ENCODE measurements at places on chromosomes 13 and 19. TPM values are rescaled to one million over a fixed set of nuclear protein-coding genes. Genes with fewer than 3 reads are reported as not detected.

Gene ZNF554
- total RNA-seq, result 5.1 TPM

Gene B3GNT3
- not detected for total RNA-seq

Gene SIGLECL1
- not detected for total RNA-seq

Gene NUFIP1
- 5.7 TPM for total RNA-seq

Gene NOVA2
- total RNA-seq, result not detected

Gene RAVER1
- 43.2 TPM for total RNA-seq

Gene NLRP5
- not detected for total RNA-seq

Gene DNMT1
- total RNA-seq, result 334 TPM

Gene PCP2
- total RNA-seq, result 5.4 TPM

Gene RFPL4A
- total RNA-seq, result not detected

Gene RNF225
- total RNA-seq, result 0.51 TPM

Gene NUMBL
- 21.7 TPM for total RNA-seq

Gene GFY
- total RNA-seq, result not detected

Gene FOXA3
- total RNA-seq, result not detected

Gene CPB2
- total RNA-seq, result not detected

Gene SOX1
- total RNA-seq, result not detected

Gene PSG1
- total RNA-seq, result 0.37 TPM

Gene PRRG2
- total RNA-seq, result 0.44 TPM

Gene ZNF441
- total RNA-seq, result 3.9 TPM

Gene SLC17A7
- total RNA-seq, result not detected

Gene UHRF1
- 1.5 TPM for total RNA-seq

Gene CEACAM4
- not detected for total RNA-seq

Gene PNMA8B
- total RNA-seq, result 2.3 TPM

Gene SIGLEC12
- total RNA-seq, result 0.29 TPM

Gene POMP
- 91.0 TPM for total RNA-seq

Gene ACER1
- total RNA-seq, result 0.87 TPM

Gene OVOL3
- not detected for total RNA-seq

Gene KIR2DL3
- not detected for total RNA-seq

Gene KBTBD7
- 3.7 TPM for total RNA-seq

Gene CEACAM19
- total RNA-seq, result 2.4 TPM

Gene OR7D2
- 0.87 TPM for total RNA-seq

Gene CLDN10
- total RNA-seq, result not detected

Gene GAPDHS
- total RNA-seq, result not detected

Gene DAND5
- total RNA-seq, result 0.15 TPM

Gene SAMD1
- 32.6 TPM for total RNA-seq

Gene SLC10A2
- total RNA-seq, result not detected
